ENCODE measurements at places on chromosomes 4 and X.

GRCh38 chr4:159447296-159447695 lies 344.4 kb downstream of the RAPGEF2 start:
- no peak for DNase-seq

DNA sequence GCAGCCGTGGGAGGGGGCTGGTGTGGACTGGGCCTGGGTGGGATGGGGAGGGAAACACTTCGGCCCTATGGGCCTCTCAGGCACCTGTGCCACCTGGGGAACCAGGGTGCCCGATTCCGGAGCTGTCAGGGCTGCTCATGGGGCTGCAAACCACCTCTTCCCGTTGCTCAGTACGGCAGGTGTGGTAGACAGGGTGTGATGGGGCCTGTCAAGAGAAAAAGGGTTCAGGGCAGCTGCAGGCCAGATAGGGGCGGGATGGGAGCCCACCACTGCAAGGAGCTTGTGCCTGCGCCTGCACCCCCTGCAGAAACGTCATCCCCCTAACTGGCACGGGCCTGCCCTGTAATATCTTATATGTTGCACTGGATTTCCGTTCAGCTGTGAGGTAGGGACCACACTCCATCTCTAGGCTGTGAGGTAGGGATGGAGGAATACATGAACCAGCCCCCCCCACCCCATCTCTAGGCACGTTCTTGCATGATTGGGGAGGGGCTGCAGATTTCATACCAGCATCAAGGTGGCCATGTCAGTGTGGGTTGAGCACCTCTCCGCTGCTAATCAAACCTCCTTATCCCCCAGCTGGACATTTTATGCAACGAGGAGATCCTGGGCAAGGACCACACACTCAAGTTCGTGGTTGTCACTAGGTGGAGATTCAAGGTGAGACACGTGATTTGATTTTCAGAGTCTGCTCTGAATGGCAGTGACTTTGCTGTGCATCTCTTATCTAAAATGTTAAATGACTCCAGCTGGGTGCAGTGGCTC lies 59.0 kb downstream of the PCGF3 start:
- no peak for DNase-seq

GRCh38 chr4:159297091-159297490 lies 194.2 kb downstream of the RAPGEF2 start:
- no peak for DNase-seq

DNA sequence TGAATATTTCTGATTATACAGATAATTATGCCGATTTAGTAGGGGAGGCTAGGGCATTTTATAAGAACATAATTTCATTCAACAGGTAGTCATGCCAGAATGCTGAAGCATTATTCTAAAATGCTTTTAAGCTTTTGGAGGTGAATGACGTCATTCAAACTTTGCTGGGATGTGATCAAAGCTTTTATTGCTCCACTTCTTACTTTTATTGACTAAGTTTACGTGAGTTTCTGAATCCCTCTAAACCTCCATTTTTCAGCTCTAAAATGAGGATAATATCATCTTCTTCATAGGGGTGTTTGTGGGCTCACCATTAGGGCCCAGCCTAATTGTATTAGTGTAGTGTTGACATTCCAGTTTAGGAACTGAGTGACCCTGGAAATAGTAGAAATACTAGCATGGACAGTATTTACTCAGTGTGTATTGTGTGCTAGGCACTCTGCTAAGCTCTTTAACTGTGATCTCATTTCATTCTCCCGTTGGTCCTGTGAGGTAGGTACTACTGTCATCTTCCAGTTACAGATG lies 3.0 kb downstream of the WWC2 start:
- DNase-seq = no peak

DNA sequence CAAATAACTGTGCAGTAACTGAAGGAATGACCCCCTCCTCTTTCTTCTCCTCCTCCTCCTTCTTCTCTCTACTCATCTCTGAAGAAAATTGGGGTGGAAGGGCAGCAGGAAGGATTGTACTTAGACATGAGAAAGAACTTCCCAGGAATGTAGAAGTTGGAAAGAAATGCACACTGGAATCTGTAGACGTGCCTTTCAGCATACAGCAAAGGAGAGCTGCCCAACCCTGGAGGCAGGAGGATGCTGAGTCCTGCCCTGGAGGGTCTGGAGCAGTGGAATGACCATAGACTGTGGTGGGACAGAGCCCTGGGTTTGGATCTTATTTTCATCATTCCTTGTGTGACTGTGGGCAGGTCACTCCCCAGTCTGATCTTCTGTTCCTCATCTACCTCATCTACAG lies 80.1 kb downstream of the PJA1 start:
- peak; percentile 25 for DNase-seq

GRCh38 chr4:5809216-5809776 lies 83.6 kb downstream of the CRMP1 start:
- no peak for DNase-seq

GRCh38 chr4:24650849-24651640 lies 66.7 kb upstream of the DHX15 start:
- no peak for DNase-seq

DNA sequence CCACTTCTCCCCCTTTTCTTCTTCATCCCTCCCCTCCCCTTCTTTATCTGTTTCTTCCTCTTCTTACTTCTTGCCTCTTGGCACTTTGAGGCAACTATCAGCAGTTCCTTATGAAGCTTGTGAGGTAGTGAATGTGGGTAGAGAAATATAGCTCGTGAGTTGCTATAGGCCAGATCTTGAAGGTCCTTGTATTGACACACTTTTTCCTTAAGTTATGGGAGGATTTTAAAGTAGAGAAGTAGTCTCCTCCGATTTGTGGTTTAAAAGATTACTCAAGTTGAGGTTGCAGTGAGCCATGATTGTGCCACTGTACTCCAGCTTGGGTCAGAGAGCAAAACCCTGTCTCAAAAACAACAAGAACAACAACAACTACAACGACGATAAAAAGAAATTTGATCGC lies 3.4 kb upstream of the RRAGB start:
- DNase-seq = no peak

- DNase-seq = no peak
These were observed 61.1 kb downstream of the BANK1 start for GRCh38 chr4:101851672-101852071.

DNA sequence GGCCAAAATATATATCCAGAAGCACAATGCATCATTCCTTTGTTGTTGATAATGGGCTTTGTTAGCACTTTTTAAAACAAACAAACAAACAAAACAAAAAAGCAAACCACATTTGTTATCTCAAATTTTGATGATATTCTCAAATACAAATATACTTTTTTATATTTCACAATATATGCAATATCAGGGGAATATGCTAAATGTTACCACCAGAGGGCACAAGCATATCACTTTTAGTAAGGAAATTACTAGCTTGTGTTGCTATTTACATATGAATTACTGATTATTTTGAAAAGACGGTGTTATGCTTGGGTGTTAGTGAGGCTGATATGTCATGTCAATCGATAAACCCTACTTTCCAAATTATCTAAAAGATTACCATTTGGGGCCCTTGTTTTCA lies 29.1 kb downstream of the RIPPLY1 start:
- peak; percentile 8 for DNase-seq

- DNase-seq = peak; percentile 31
These were observed 66.1 kb downstream of the MAGEA10 start for GRCh38 chrX:152072236-152072635.

DNA sequence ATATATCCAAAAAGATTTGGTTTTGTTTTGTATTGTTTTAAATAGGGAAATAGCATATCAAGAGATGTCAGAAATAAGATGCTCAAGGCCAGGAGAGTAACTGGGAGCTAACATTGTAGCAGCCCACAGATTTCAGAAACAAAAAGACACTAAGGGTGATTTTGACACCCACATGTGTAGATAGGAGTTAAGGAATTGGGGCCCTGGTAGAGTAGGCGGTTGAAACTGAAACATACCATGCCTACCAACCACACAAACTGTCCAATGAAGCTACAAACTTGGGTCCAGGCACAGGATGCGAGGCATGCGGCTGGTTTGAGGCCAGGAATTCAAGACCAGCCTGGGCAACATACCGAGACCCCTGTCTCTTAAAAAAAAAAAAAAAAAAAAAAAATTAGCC lies 6.3 kb upstream of the HSPA4L start:
- DNase-seq = no peak

GRCh38 chrX:42691196-42691595 lies 86.8 kb downstream of the PPP1R2C start:
- DNase-seq = no peak

DNA sequence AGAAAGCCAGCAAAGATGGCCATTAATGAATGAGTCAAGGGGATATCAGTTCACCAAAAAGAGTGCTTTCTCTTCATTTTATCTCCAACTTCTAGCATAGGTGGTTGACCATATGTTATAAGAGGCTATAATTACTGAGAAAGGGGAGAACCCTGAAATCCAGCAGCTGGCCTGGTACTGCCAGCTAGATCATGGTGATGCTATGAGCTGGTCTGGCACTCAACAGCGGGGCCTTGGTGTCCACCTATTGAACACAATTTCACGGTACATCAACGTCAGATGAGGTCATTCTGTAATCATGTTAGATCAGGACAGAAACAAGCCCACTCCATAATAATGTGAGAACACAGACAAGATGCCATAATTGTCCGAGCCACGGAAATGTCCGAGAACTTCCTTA lies 1644.8 kb upstream of the PCDH7 start:
- no peak for DNase-seq

DNA sequence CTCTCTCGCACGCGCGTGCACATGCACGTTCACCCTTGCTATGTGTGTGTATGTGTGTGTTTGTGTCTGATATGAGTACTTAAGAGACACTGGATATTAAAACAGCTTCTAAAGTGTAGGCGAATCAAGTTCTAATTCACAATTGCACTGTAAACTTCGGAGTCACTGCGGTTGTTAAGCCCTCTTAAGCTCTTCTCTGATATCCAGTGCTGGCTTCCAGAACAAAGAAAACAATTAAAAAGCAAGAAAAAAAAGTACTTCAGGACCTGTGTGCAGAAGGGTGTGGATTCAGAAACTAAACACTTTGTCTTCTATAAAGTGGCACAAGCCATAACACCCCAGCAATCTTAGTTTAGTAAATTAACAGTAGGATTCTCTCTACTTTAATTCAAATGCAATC lies 300.2 kb downstream of the PCDH7 start:
- no peak for DNase-seq

- DNase-seq = no peak
These were observed 239.0 kb downstream of the PCDH18 start for GRCh38 chr4:137293281-137293680.

- DNase-seq = no peak
These were observed 12.3 kb downstream of the UGDH start for GRCh38 chr4:39514888-39515401.

DNA sequence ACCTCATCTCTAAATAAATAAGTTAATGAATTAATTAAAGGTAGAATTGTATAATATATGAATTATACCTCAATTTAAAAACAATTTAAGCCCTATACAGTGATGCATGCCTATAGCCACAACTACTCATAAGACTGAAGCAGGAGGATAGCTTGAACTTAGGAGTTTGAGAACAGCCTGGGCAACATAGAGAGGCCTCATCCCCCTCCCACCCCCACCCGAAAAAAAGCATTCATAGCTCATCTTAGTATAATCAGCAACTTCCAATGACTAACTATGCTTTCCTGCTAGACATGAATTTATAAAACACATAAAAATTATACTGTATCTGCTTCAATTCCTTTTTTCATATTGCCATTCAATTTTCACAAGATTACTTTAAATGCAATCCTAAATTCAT lies 1.6 kb downstream of the LRBA start:
- DNase-seq = no peak
